CD4-positive, alpha-beta T cell treated with Interleukin-6 at 100 ng/mL for 8 hours (primary cell): ENCODE measurements at places on chromosomes 7 and 10.

GRCh38 chr7:150735596-150736358 is 1.4 kb upstream of the GIMAP5 start:
- no peak for DNase-seq

GRCh38 chr7:132152131-132152889 is 424.0 kb downstream of the PLXNA4 start:
- no peak for DNase-seq

DNA sequence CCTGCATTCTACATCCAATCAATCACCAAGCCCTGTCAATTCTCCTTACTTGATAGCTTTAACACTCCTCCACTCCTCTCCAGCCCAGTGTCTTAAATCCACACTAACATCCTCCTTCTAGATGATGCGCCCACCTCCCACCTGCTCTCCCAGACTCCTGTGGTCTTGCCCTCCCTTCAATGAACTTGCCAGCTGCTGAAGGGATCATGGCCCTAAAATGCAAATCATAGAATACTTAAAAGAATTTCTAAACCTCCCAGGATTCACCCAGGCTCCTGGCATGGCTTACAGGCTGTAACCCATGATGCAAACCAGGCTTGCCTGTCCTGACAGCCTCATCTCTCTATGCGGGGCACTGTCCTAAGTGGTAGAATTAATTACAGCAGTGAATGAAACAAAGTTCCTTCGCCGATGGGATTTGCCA is 43.6 kb downstream of the SYPL1 start:
- no peak for DNase-seq

DNA sequence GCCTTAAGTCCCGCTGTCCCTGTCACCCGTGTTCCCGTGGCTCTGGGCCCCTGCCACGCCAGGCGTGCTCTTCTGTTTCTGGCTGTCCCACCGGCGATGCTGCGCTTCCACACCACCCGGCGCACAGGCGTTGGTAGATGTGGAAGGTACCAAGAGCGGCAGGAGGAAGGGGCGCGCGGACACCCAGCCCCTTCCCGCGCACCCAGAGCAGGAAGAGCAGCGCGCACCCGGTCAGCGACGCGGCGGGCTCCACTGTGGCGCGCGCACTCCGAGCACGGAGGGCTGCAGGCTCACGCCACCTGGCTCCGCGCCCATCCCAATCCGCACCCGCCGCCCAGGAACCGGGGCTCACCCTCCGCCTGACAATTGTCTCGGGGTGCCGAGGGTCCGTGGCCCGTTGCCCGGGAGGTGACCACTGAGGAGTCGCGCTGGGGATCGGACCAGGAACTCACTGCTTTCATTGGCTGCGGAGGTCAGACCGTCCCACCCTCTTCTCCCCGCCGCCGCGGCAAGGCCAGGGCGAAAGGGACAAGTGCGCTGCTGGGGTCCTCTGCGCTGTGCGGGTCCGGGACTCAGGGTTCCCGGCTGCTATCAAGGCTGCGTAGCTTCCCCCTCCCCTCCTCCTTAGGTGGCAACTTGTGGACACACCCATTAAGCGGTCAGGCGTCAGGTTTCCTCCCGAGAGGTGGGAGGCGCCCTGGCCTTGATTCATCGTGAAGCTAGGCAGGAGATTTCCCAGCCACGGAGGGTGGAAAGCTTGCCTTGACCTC is 121.6 kb upstream of the ZNF92 start:
- DNase-seq: no peak

- no peak for DNase-seq
Measured at GRCh38 chr7:92053312-92053711, 81.0 kb downstream of the CYP51A1 start.

DNA sequence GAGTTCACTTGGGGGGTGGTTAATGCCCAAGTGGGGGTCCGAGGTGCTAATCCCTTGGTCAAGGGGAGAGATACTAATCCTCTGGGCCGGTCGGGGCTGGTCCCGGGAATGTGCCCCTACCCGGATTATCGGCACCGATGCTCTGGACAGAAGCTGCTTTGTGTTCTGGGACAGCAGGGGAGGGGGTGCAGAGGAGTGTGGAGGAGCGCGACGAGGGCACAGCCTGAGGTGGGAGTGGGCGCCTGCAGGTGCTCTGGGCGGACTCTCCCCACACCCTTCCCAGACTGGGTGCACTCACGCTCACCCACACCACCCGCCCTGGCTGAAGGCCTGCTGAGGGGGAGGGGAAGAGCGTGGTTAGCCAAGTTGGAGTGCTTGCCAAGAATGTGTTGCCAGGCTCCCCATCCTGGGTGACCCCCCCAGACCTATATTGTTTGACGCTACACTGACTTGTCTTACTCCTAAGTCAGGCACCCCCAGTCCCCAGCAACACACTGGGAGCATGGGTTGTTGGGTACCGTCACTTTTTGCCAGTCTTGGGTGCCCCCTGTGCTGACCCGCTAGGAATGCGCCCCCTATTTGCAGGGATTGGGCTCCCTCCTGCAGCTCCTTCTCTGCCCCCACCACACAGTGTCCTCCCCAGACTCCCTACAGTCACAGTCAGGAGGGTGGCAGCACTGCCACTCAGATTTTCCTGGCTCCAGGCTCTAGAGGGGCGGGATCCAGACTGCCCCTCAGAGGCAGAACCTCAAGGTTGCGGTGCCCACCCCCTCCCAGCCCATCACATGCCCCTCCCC is 1.2 kb downstream of the SLC4A2 start:
- DNase-seq: no peak

DNA sequence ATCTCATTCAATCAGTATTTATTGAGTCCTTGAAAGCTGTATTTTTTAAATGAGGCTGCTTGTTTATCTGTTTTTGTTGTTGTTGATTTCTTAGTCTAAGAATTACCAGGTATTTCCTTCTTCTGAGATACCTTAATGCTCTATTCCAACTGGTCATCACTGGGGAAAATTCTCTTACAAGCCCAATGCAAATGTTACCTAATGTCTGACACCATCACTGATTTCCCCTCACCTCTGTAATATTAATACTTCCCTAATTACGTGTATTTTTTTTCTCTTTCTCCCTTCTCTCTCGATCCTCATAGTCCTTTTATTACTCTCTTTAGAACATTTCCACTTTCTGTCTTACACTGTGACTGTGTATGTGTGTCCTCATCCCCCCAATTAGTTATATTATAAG is 13.9 kb downstream of the HDAC9 start:
- no peak for DNase-seq

DNA sequence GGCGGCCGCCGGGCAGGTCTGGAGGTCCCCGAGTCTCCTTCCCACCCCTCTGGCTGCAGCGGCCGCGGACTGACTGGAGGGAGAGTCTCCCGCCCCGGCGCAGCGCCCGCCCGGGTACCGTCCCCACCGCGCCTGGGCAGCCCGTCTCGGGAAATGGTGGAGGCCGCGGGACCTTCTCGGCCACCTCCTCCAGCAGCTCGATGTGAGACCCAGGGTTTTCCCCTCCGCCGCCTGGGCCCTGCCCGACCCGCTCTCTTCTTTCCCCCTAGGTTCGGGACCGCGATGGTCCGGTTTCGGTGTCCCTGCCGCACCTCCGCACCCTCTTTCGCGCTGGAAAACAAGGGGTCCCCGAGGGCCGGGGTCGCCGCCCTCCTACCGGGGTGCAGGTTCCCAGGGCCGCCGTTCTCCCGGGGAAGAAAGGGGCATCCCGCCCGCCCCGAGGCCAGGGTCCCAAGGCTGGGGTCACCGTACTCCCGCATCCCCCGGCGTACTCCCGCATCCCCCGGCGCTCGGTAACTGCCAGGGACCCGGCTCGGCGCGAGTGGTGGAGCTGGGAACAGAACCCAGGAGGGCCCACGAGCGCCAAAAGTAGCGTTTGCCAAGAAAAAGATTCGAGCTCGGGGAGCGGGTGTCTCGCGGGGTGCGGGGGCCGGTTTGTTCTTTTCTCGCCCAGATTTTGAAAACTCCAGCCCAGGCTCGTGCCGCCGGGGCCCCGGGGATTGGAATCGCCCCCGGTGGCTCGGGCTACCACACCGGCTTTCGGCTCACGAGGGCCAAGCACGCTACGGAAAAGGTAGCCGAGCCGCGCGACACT is 3.4 kb downstream of the TNRC18 start:
- DNase-seq: no peak

DNA sequence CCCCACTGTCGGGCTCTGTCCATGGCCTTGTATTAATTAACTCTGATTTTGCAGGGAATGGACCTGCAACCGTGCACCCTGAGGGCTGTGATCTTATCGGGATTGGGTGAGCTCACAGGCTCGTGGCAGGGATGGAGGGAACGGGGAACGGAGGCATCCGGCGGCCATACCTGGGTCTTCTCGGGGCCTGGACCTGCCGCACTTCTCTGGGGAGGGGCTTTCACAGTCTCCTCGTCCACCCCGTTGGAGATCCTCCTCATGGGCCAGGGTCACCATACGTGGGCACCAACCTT is 57.5 kb upstream of the SHH start:
- DNase-seq: no peak

DNA sequence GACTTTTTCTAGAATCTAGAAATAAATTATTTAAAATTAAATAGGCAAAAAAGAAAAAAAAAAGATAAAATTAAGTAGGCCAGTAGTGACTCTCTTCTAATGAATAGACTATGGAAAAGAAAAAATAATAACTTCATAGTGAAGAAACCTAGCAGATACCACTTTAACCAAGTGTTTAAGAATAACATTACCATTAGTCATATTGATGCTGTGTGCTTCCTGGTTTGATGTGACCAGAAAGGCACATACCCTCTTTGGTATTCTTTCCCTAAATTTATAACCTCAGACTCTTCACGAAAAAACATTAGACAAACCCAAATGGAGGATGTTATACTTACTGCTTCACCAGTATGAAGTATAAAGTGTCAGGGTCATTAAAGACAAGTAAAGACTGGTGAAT is 42.6 kb downstream of the KIF20B start:
- DNase-seq: no peak

DNA sequence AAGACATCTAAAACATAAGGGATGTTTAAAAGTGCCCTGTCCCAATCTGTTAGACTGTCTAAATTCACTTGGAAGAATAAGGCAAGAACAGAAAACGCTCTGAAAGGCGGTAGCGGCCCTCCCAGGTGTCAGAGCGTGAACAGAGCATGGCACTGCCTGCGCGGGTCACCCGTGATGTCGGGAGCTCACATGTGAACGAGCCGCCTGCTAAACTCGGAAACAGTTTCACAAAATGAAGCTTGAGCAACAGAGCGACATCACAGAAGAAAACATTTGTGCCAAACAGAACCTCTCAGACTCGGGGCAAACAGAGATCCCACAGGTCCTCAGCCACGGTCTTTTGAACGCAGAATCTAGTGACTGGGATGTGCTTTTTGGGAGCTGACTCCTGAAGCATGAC is 12.8 kb downstream of the BRI3 start:
- no peak for DNase-seq

- DNase-seq: no peak
Measured at GRCh38 chr10:24589265-24589664, 134.4 kb downstream of the ARHGAP21 start.

DNA sequence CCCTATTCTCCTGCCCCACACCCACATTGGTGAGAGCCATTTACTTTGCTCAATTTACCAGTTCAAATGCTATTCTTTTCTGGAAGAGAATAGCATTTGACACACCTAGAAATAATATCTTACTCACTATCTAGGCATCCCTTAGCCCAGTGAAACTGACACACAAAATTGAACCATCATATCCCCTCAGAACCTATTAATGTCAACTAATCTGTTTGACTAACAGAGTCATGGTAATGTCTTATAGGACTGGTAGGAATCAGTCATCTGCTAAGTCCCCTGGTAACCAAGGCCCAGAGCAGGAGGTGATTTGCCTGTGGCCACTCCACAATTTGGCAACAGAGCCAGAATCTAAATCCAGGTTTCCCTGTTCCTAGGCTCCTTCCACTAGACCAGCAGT is 63.3 kb downstream of the PPP1R3C start:
- no peak for DNase-seq

DNA sequence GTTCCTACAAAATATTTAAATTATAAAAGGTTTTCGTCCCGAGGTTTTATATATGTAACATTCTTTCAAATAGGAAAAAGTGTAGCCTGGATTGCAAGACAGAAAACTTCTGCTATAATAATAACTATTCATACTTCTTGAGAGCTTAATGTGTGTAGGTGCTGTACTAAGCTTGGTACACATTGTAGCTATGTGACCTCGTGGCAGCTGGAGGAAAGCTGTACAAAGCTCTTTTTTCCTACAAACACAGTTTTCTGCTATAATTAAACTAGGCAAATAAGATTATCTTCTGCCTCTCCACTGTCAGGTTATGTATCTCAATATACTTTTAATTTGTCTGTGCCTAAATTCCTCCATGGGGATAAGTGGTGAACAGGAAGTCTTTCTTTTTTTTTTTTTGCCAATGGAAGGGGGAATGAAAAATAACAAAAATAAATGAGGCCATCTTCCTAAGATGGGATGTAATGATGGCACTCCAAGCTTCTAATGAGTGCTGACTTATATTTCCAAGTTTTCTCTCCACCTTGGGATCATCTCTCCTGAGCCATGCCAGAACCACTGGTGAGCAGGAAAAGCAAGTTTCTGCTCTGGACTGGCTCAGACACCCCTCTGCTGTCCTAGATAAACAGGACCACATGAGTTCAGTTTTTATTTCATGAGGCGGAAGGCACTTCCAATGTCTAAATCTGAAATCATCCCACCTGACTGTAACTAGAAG is 9.9 kb downstream of the SGMS1 start:
- DNase-seq: no peak

- DNase-seq: peak; percentile 37
Measured at GRCh38 chr7:74026903-74027682, 880 bp upstream of the ELN start.

GRCh38 chr7:1081931-1082401 is 5.9 kb upstream of the GPER1 start:
- DNase-seq: no peak

GRCh38 chr7:123682690-123683089 is 27.0 kb downstream of the LMOD2 start:
- peak; percentile 24 for DNase-seq

DNA sequence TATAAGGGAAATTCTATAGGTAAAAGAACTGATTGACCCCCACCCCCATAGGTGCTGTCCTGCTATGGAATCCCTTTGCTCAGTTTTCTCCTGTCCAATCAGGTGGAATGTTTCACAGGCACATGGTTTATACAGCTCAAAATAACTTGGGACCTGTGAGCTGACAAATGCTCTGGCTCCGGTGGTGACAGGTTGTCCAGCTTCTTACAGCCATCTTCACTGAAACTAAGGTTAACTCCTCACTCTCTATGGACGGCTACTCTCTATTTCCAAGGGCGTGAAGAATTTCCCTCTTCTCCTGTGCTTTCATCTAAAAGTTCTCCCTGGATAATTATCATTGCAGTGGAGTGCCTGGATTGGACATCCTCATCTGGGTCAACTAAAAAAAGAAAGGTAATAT is at the start of gene MYPN:
Gene MYPN (plus strand): TSS at position 158 of the 400 bp plus-strand sequence. CDS start 11,951 bp downstream, outside the sequence.
- DNase-seq: no peak

GRCh38 chr7:69625798-69626197 is 27.5 kb downstream of the AUTS2 start:
- DNase-seq: no peak

GRCh38 chr10:129845111-129845753 is 118.8 kb downstream of the EBF3 start:
- no peak for DNase-seq

GRCh38 chr10:88541116-88541626 is 41.9 kb downstream of the RNLS start:
- no peak for DNase-seq
